ENCODE measurements at places on chromosomes 2 and 18. TPM values are rescaled to one million over a fixed set of nuclear protein-coding genes. Genes with fewer than 3 reads are reported as not detected.

The MEX3C gene
- total RNA-seq: 36.3 TPM

The C2orf80 gene
- not detected for total RNA-seq

The MAPRE2 gene
- total RNA-seq: 31.8 TPM

The ACMSD gene
- not detected for total RNA-seq

GRCh38 chr2:181698223-181698622 is 17.9 kb upstream of the NEUROD1 start:
- H3K27ac ChIP-seq: no peak overlapping the region
- H3K27me3 ChIP-seq: no peaks in the 10 kb centered on the region
- no peaks in the 10 kb centered on the region for H3K4me1 ChIP-seq
- H3K36me3 ChIP-seq: no peaks in the 10 kb centered on the region
- DNase-seq: no peak
- no peak overlapping the region for H3K4me3 ChIP-seq

- no peak overlapping the region for H3K4me3 ChIP-seq
- peaks cover 3% of the 10 kb centered on the region for H3K4me1 ChIP-seq
- no peak for DNase-seq
- H3K27me3 ChIP-seq: no peaks in the 10 kb centered on the region
- H3K36me3 ChIP-seq: no peaks in the 10 kb centered on the region
Measured at GRCh38 chr2:8437228-8437948, 244.5 kb upstream of the ID2 start.

DNA sequence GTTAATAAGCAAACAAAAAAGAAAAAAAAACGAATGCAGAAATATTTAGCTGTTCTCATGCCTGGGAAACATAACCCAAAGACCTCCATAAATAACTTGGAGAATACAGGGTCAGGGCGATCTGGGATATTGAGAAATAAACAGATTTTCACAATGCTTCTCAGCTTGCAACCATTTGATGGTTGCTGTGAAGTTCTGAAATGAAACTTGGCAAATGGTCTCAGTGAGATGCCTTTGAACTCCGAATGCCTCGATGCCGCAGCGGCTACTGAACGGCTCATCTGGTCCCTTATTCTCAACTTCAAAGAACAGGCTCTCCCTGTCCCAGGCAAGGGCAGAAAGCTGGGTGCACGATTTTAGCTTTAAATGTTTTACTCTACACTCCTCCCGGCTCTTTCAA is 78.1 kb downstream of the ZNF516 start:
- no peak for DNase-seq
- no peaks in the 10 kb centered on the region for H3K4me1 ChIP-seq
- no peaks in the 10 kb centered on the region for H3K36me3 ChIP-seq
- H3K4me3 ChIP-seq: no peak overlapping the region
- no peaks in the 10 kb centered on the region for H3K27me3 ChIP-seq

DNA sequence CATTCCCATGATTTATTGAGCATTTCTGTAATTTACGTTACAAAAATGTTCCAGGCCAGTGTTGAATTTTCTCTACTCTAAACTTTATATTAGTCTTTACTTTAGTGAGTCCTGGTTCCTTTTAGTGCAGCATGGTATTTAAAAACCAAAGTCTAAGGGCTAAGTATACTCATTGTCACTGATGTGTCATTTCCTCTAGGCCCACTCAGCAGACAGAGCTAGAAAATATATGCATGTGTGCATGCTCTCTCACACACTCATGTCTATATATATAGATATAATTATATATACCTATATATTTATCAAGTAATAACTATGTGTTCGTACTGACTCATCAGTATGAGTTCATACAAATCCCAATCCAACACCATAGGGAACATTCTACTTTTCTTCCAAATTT is 132.5 kb upstream of the SLC8A1 start:
- H3K4me1 ChIP-seq: no peaks in the 10 kb centered on the region
- no peak for DNase-seq
- H3K4me3 ChIP-seq: no peak overlapping the region
- H3K27me3 ChIP-seq: no peaks in the 10 kb centered on the region
- H3K27ac ChIP-seq: no peak overlapping the region

DNA sequence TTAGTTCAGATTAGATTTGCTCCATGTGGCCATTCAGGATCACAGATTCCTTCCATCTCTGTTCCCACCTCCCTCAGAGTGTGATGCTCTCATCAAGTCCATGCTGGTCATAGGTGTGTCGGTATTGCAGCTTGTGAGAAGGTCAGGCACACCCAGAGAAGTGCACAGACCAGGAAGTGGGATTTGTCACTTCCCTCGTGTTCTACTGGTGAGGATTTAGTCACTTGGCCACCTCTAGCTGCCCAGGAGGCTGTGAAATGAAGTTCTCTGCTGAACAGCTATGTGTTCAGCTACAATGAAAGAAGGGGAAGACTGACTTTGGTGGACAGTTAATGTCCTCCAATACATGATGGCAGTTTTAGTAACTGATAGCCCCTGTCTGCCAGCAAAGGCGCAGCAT is 3.5 kb upstream of the LANCL1 start:
- DNase-seq: no peak
- H3K27ac ChIP-seq: no peak overlapping the region
- peaks cover 7% of the 10 kb centered on the region for H3K4me1 ChIP-seq
- H3K27me3 ChIP-seq: no peaks in the 10 kb centered on the region
- no peak overlapping the region for H3K4me3 ChIP-seq

DNA sequence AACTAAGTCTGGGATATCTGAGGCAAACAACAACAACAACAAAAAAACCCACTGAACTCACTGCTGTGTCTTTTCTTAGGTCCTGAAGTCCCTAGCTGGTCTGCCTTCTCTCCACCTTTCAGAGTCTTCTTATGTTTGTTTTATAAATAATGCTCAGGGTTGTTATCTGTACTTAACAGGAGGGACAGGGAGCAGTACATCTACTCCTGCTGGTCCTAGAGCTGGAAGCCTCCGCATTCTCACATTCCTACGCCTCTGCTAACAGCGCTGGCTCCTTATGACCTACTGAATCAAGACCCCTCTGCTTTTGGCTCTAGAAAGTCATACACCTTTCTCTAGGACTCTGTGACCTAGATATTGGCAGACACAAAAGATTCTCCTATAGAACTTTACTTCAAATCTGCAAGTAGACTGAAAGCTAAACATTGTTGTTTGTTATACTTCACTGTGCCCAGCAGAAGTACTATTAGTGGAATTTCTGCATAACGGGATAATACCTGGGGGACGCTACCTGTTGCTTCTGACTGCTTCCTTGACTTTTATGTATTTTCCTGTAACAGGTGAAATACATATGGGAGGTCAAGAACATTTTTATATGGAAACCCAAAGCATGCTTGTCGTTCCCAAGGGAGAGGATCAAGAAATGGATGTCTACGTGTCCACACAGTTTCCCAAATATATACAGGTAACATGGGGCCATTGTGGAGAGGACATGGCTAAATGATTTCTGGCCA is 48.6 kb downstream of the AOX1 start:
- no peak overlapping the region for H3K4me3 ChIP-seq
- H3K27me3 ChIP-seq: no peaks in the 10 kb centered on the region
- no peak overlapping the region for H3K27ac ChIP-seq
- H3K36me3 ChIP-seq: peaks cover 8% of the 10 kb centered on the region
- no peak for DNase-seq

DNA sequence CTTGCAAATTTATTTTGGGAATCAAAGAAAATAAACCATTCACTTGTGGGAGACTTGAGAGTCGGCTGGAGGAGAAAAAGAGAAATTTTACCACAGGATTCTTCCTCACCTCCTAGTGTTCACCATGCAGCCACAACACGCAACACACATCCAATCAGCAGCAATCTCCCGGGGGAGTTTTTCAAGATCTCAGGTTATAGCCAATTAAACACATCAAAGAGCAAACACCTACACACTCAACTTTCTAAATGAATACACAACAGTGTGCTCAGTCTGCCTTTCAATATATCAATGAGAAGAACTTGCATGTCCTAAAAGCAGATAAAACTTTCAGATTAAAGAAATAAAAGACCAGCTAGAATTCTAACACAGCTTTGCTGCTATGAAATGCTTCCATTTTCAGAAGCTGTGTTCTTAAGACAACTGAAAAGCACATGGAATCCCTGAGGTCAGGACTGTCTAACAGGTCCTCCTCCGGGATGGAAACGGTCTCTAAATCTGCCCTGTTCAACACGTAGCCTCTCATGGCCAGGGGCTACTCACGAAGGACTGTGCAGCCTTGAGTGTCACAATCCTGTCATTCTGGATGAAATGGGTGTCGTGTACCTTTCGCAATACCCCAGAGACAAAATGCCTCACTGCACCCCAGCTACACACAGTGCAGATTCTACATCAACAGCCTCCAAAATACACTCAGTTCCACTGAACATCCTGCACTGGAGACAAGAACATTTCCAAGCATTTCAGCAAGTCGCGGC is 84.2 kb downstream of the ZNF516 start:
- H3K27ac ChIP-seq: no peak overlapping the region
- no peak overlapping the region for H3K4me3 ChIP-seq
- H3K27me3 ChIP-seq: no peaks in the 10 kb centered on the region
- H3K4me1 ChIP-seq: no peaks in the 10 kb centered on the region
- no peak for DNase-seq
- H3K36me3 ChIP-seq: no peaks in the 10 kb centered on the region

DNA sequence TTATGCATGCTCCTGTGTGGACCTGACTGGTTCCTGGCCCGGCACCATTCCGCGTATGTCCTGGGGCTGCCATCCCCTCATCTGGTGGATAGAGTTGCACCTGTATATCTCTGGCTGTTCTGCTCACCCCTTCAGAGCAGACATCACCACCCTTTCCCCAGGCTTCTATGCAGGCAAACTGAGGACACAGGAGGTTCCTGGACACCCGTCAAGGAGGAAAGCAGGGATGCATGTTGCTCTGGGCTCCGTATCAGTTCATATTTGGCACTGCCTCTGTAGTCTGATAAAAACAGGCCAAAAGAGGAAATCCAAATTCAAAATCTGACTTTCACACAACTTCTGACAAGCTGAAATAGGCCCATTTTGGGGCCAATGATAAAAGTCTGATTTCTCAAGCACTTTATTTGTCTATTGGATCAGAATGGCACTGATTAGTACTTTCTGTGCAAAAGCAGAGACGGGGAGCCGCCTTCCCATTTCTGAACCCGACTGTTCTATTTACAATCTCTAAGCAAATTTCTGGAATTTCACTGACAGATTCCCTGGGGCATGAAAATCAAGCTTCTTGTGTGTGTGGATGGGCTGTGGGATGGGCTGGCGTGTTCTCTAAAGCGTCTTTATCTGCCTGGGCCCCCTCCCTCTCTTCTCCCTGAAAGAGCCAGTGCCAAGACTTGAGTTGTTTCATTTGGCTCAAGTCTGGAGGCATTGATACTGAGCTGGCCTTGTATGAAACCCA is 96.9 kb downstream of the SETBP1 start:
- H3K4me1 ChIP-seq: peaks cover 15% of the 10 kb centered on the region
- H3K27ac ChIP-seq: peak overlapping the region; percentile 54
- H3K27me3 ChIP-seq: no peaks in the 10 kb centered on the region
- DNase-seq: no peak
- peak overlapping the region; percentile 26 for H3K4me3 ChIP-seq

- H3K4me3 ChIP-seq: peak overlapping the region; percentile 97
- H3K36me3 ChIP-seq: no peaks in the 10 kb centered on the region
- no peak for DNase-seq
- H3K27me3 ChIP-seq: no peaks in the 10 kb centered on the region
- H3K27ac ChIP-seq: peak overlapping the region; percentile 93
Measured at GRCh38 chr2:226798422-226799210, 1.0 kb downstream of the IRS1 start.

DNA sequence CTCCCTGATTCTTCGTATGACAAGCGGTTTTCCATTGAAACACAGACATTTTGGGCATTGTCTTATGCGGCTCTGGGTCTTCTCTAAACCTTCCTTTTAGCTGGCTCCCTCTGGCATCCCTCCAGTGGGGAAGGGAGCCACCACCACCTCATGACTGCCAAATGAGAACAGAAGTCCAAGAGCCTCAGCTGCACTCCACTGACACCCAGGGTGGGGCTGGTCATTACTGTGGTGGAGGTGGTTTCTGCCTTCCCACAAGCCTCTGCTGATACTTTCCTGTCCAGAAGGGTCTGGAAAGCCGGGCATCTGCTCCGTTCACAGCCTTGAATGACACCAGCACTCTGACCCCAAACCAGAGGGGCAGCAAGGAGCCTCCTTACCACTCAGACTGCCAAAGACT is 213.5 kb downstream of the ZNF516 start:
- DNase-seq: no peak
- H3K27ac ChIP-seq: no peak overlapping the region
- no peaks in the 10 kb centered on the region for H3K27me3 ChIP-seq

GRCh38 chr2:143852759-143853158 is 667.2 kb downstream of the ZEB2 start:
- H3K4me1 ChIP-seq: no peaks in the 10 kb centered on the region
- no peak overlapping the region for H3K27ac ChIP-seq

All from thoracic aorta (tissue), 2 donors.